Activated CD8-positive, alpha-beta T cell treated with anti-CD3 and anti-CD28 coated beads, Interleukin-2, amount 10 ng/mL, durations not matched to agents 7 days and 5 days (primary cell): ENCODE measurements at places on chromosomes 3 and 15. TPM values are rescaled to one million over a fixed set of nuclear protein-coding genes. Genes with fewer than 3 reads are reported as not detected.
A peak's percentile ranks its signal among the peaks of the same experiment; 100 is the strongest.

RLBP1 gene
- not detected for total RNA-seq

GRCh38 chr3:44561076-44561475 is 6.1 kb downstream of the ZKSCAN7 start:
- DNase-seq = no peak

GRCh38 chr3:157087780-157088600 is 72.0 kb downstream of the CCNL1 start:
- no peak for DNase-seq

CCDC33 gene
- total RNA-seq = not detected

DNA sequence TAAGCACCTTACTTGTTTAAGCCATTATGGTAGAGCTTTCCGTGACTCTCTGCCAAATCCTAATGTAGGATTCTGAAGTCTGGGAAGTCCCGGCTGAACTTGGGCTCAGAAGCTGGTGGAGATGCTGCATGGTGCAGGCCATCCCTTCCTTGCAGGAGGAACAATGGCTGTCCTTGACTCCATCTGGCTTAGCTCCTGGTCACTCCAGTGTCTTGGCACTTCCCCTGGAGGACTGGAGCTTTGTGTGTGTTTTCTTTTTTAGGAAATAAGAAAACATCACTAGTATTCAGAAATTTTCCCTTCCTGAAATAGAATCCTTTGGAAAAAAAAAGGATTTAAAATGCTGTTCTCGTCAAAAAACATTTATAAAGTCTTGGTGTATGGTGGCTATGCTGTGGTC is 209.3 kb upstream of the ROPN1 start:
- DNase-seq = no peak

DNA sequence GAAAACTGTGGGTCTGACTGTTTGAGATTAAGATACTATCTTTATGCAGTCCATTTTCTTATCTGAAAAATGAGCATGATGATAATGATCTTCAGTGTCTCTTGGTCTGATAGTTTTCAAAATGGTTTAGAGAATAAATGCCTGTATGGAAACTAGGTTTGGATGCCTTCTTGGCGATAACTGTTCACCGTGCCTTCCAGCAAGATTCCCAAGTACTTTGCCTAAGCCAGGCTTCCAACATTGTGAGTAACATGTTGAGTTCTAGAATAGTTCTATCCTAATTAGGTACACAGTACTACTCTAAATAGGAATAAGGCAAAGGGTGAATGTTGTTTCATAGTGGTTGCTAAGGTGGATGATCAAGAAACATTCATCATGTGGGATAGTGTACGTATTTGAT is 940.2 kb downstream of the MCTP2 start:
- no peak for DNase-seq

- peak; percentile 53 for DNase-seq
Measured at GRCh38 chr15:73914145-73914544, 12.1 kb upstream of the LOXL1 start.

ZBTB47 gene
- 0.18 TPM for total RNA-seq

DNA sequence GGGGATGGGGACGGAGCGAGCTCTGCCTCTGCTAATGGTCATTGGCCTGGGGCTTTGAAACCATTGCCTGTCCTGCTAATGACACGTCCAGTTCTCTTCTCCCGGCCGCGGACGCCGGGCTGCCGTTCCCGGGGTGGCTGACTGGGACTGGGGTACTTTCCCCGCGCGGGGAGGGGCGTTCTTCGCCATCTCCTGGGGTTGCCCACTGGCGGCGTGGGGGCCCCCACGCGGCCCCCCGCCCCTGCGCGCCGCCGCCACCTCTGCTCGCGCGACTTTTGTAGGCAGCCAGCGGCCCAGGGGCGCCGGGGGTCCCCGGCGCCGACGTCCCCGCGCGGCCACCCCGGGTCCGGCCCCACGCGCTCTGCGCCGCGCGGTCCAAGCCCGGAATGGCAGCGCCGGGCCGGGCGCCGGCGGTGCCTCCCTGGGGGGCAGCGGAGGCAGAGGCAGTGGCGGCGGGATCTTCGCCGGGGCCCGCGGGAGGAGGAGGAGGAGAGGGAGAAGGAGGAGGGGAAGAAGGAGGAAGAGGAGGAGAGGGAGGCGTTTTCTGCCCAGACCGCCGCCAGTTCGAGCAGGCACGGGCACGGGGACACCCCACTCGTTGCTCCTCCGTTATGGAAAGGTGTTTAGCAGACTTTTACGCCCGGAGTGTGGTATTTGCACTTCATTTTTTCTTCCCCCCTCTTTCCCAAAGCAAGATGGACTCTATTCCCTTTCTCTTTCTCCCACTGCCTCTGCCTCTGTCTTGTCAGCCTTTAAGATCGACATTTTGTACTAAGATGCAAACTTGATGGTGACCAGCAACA is 2.3 kb downstream of the BBX start:
- DNase-seq = peak; percentile 33
